ENCODE measurements at places on chromosomes 16 and 17. TPM values are rescaled to one million over a fixed set of nuclear protein-coding genes. Genes with fewer than 3 reads are reported as not detected.

GRCh38 chr17:79242873-79243602, 168.4 kb downstream of the ENGASE start:
- no peak for DNase-seq

- DNase-seq, result no peak
These were observed 28.8 kb downstream of the TMEM238L start for GRCh38 chr17:10775058-10775457.

- no peak for DNase-seq
These were observed 254.4 kb downstream of the C16orf95 start for GRCh38 chr16:87062569-87063442.

- DNase-seq, result no peak
These were observed 1.7 kb downstream of the CMTM3 start for GRCh38 chr16:66605979-66606751.

GRCh38 chr17:74833501-74834377, 25.9 kb downstream of the GRIN2C start:
- DNase-seq, result no peak

DNA sequence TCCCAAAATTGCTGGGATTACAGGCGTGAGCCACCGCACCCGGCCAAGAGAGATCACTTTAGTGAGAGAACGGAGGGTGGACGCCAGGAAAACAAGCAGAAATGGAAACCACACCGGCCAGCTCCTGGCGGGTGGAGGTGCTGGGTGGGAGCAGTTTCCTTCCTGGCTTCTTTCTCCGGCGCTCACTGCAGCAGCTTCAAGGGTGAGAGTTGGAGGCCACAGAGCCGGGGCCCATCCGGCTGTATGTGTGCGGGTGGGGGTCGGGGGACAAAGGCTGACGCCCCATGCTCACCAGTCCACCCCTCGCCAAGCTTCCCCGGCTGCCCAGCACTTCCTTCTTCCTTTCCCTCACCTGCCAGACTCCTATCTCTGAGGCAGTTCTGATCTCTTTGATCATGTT, 13.5 kb upstream of the BHLHA9 start:
- no peak for DNase-seq

Gene TM4SF5
- polyA plus RNA-seq, result not detected

- no peak for DNase-seq
These were observed 1.7 kb downstream of the PIK3R6 start for GRCh38 chr17:8865811-8866210.

Gene CCDC144A
- 2.0 TPM for polyA plus RNA-seq

DNA sequence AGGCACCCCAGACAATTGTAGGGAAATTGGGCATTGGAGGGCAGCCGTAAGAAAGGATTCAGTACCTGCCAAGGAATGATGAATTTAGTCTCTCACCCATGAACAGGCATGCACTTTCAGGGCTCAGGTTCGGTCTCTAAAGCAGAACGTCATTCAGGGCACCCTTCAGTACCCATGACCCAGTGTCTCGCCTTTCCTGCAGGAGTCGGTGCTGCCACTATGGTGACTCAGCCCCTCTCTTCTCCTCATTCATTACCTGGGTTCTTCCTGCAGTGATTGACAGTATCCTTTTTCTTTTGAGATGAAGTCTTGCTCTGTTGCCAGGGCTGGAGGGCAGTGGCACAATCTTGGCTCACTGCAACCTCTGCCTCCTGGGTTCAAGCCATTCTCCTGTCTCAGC, 8.4 kb downstream of the SOST start:
- no peak for DNase-seq

DNA sequence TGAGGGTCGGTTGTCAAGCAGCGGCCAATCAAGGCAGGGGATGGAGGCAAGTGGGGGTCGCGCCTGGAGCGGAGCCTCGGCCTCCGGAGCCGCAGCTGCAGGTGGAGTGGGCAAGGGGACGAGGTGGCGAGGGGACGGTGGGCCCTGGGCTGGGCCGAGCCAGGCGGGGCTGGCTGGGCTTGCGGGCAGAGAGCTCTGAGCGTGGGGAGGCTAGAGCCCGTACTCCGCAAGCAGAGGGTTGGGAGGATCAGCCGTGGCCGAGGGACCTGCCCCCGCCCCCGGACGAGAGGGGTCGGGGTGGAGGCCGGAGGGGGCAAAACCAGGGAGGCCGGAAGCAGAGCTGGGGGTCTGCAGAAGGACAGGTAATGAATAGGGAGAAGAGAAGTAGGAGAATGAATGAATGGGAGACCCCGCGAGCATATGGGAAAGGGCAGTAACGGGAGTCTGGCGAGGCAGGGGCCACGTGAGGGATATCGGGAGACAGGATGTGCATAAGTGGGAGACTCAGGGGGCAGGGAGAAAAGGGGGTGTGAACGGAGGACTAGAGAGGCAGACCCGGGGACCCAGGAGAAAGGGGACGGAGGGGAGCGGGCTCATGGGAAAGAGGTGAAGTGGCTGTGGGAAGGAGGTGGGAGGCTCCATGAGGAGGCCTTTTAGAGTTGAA, at the start of gene KATNB1:
TSS of gene KATNB1 (plus strand) at position 16 of the 664 bp plus-strand sequence. CDS start 1,474 bp downstream, outside the sequence.
- no peak for DNase-seq

DNA sequence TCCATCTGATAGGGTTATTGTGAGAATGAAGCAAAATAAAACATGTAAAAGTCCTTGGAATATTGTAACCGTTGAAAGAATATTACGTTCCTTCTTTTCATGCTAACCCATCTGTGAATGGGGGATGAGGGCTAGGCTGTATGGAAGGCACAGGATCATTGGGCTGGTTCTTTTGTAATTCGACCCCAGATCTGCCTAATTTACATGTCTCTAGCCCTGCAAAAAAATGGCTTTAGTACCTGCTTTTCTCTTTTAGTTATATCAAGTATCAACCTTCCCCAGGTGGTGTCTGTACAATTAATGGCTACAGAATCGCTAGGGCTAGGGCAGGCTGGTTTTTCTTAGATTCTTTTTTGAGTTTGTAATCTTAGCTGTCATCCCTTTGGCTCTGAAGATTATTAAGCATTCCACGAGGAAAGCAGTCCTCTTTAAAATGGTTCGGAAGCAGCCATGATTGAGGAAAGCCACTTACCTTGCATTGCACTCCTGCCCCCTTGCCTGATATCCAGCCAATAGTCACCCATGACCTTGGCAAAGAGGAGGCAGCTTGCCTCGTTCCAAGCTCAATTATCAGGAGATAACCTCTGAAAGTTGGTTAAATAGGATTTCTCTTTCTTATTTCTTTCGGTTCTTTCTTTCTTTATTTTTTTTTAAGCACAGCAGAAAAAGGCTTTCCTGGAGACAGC, 153.9 kb upstream of the ZKSCAN2 start:
- DNase-seq, result no peak

GRCh38 chr17:64499805-64500486, 3.1 kb upstream of the POLG2 start:
- DNase-seq, result no peak

GRCh38 chr16:1790611-1791255, 2.8 kb downstream of the IGFALS start:
- no peak for DNase-seq

- DNase-seq, result no peak
These were observed 524.1 kb downstream of the GRIN2A start for GRCh38 chr16:9658164-9658563.

GRCh38 chr17:77383613-77384608, 243.1 kb downstream of the SEC14L1 start:
- DNase-seq, result no peak

- DNase-seq, result no peak
These were observed 14.5 kb downstream of the NGFR start for GRCh38 chr17:49509588-49509917.

Gene CDRT15
- 1.4 TPM for polyA plus RNA-seq

DNA sequence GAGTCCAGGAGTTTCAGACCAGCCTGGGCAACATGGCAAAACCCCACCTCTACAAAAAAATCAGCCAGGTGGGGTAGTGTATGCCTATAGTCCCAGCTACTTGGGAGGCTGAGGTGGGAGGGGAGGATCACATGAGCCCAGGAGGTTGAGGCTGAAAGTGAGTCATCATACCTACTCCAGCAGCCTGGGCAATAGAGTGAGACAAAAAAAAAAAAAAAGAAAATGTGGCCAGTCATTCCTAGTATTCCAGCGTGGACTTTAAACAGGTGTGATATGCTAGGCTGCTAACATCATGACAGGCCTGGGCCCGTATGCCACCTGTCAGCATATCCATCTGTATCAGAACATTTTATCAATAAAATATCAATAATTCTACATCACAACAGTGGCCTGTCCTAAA, 143.3 kb downstream of the AATF start:
- DNase-seq, result no peak

GRCh38 chr17:41308251-41308917, 725 bp downstream of the KRTAP16-1 start:
- DNase-seq, result peak; percentile 20

Gene C1QTNF8
- polyA plus RNA-seq, result not detected

- no peak for DNase-seq
These were observed 1.4 kb upstream of the PIK3R5 start for GRCh38 chr17:8966926-8967325.

Gene PPY
- polyA plus RNA-seq, result not detected

- DNase-seq, result no peak
These were observed 455.8 kb upstream of the MAF start for GRCh38 chr16:80056324-80056723.

DNA sequence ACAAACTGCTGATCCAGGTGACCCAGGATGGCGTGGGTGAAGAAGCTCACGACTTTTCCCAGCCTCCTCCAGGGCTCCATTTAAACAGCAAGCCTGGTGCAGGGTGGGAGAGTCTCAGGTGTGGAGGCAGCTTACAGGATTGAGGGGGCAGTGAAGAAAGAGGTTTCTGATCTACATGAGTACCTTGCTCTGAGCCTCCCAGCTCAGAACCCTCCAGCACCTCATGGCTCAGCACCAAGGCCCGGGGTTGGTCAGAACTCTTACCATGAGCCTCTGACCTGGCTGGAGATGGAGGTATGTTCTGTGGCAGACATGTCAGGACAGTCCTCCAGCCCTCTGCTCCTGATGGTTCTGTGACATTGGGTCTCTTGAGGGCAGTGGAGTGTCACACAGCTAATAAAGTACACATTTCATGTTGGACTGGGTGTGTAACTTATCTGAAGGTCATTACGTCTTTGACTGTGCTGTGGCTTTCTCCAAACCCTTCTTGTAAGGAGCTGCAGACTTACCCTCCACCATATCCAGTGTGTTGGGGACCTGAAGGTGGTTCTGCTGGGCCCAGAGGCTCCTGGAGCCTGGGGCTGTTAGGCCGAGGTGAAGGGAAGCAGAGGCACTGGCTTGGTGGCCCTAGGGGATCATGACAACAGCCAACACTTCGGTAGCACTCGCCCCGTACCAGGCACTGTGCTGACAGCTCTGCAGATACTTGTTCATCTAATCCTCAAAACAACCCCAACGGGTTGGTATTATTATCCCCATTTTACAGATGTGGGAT, 3.8 kb upstream of the DCAF7 start:
- no peak for DNase-seq
